ENCODE measurements at places on chromosomes 11 and 22.

GRCh38 chr11:44633641-44634040 is 68.2 kb downstream of the CD82 start:
- no peak overlapping the region for H3K4me3 ChIP-seq
- H3K4me1 ChIP-seq: peaks cover 5% of the 10 kb centered on the region
- H3K27ac ChIP-seq: no peak overlapping the region
- no peaks in the 10 kb centered on the region for H3K27me3 ChIP-seq
- no peak for DNase-seq

- no peaks in the 10 kb centered on the region for H3K27me3 ChIP-seq
- no peaks in the 10 kb centered on the region for H3K36me3 ChIP-seq
- DNase-seq: no peak
- no peak overlapping the region for H3K27ac ChIP-seq
- H3K4me3 ChIP-seq: no peak overlapping the region
- peaks cover 3% of the 10 kb centered on the region for H3K4me1 ChIP-seq
These were observed 26.0 kb downstream of the TMEM123 start for GRCh38 chr11:102426570-102426969.

DNA sequence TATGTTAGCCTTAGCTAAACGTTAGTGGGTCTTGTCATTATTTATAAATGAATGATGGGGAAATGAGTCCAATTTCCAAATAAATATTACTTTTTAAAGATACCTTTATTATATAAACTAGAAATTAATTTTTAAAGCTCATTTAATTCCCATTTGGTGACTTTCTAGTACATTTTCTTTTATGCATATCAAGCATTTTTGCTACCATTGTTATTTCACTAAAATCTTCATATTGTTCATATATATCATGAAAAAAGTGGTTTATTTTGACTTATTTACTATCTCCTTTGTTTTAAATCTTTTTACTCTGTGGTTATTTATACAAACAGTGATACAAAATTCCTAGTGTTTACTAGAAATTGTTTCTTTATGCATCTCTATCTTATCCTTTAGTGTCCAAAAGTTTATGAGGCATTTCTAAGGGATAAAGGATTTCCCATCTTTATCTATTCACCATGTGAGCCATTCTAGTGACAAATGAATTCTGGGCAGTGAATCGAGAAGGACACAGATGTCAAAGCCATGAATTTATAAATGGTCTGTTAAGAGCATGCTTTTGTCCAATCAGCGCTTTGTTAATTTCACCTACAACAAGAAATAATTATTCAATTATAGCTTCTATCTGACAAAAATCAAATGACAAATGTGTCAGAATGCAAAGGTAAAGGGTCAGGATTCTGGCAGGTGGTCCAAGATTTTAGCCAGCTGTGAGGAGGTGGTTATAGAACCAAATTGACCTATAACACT is 70.6 kb downstream of the PRMT3 start:
- no peak for DNase-seq
- H3K4me3 ChIP-seq: no peak overlapping the region
- H3K27ac ChIP-seq: no peak overlapping the region
- H3K4me1 ChIP-seq: no peaks in the 10 kb centered on the region
- H3K36me3 ChIP-seq: no peaks in the 10 kb centered on the region
- H3K27me3 ChIP-seq: no peaks in the 10 kb centered on the region

DNA sequence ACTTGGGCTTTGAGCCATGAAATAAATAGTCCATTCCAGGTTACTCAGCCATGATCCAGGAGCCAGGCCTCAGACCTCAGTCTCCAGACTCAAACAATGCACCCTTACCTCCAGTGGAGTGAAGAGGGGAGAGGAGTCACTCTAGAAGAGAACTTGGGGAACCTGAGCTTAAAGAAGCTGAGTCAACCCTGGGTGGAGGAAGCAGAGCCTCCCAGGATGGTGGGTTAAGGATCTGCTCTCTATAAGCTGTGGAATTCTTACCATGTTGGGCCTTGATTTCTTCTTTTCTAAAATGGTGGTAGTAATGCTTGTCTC is 113.2 kb downstream of the NECTIN1 start:
- no peaks in the 10 kb centered on the region for H3K4me1 ChIP-seq
- H3K4me3 ChIP-seq: no peak overlapping the region
- H3K36me3 ChIP-seq: no peaks in the 10 kb centered on the region
- DNase-seq: no peak
- no peaks in the 10 kb centered on the region for H3K27me3 ChIP-seq
- no peak overlapping the region for H3K27ac ChIP-seq

DNA sequence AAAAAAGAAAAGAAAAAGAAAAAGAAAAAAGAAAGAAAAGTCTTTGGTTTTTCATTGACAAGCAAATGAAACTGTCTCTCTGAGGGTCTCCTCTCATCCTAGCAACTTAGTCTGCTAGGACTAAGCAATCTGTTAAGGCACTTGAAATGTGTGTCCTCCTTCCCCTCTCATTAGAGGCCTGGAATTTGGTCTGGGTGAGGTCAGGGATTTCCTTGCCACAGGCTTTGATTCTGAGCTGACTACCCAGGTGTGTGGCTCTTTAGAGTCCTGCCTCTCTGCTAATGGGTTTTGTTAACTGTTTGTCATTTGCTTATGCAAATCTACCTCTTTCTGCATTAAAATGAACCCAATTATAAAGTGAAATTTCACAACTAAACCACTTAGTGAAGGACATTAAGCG is 18.3 kb upstream of the PKNOX2 start:
- H3K27ac ChIP-seq: no peak overlapping the region
- no peak overlapping the region for H3K4me3 ChIP-seq
- no peaks in the 10 kb centered on the region for H3K4me1 ChIP-seq

DNA sequence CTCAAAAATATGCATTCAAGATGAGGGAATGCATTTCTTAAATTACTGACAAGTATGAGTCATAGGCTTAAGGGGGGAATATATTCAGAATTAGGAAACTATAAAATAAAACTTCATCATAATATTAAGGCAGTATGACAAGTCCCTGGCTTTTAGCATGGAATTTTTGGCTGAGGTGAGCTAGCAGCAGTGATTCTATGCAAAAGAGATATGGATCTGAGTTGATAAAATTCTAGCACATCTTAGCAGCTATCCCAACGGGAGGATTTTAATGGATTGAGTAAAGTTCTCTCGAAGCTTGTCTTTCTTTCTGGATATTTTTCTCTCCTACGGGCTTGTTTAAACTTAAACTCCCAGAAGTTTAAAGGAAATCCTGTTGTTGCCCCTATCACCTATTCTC is 1.2 kb downstream of the OR51Q1 start:
- no peaks in the 10 kb centered on the region for H3K36me3 ChIP-seq
- DNase-seq: no peak
- no peaks in the 10 kb centered on the region for H3K27me3 ChIP-seq
- no peaks in the 10 kb centered on the region for H3K4me1 ChIP-seq
- H3K4me3 ChIP-seq: no peak overlapping the region
